ENCODE measurements at places on chromosomes 13 and 19.

GRCh38 chr13:66519259-66519658, 710.9 kb downstream of the PCDH9 start:
- no peak for DNase-seq

DNA sequence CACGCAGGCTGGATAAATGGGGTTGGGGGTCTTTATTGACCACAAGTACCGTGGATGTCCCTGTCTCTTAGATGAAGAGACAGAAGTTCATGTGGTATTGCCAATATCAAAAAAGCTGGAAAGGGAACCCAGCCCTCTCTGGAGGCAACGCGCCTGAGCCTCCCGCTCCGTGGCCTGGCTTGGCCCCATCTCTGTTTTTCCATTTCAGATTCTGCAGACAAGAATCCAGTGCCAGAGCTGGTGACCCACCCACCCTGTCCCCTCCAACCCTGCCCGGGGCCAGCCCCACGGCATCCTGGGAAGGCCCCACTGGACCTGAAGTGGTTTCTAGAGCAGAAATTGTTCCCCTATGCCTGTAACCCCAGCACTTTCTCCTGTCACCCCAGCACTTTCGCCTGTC, 57.7 kb downstream of the PTPRS start:
- no peak for DNase-seq

GRCh38 chr13:64709079-64709478, 2521.1 kb downstream of the PCDH9 start:
- no peak for DNase-seq

DNA sequence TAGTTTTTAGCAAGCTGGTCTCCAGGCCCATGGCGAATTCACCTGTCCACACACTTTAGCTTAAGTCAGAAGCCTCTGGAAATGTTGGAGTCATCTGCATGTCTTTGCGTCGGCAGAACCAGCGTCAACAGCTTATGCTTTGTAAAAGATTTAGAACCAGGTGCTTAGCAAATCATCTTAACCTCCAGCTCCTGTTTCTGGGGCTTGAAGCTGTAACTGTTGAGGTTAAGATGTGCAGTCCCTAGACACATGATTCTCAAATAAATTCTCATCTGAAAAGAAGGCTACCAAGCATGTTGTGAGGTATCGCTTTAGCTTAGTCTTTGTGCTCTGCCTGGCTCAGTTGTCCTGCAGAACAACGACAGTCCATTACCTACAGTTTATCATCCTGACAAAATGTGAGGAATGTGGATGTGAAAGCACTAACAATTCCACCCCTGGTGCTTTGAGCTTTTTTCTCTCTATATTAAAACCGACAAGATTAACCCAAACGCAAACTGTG, 4.4 kb downstream of the EFNB2 start:
- DNase-seq: no peak

GRCh38 chr19:40147693-40148347, 43.4 kb upstream of the MAP3K10 start:
- no peak for DNase-seq

DNA sequence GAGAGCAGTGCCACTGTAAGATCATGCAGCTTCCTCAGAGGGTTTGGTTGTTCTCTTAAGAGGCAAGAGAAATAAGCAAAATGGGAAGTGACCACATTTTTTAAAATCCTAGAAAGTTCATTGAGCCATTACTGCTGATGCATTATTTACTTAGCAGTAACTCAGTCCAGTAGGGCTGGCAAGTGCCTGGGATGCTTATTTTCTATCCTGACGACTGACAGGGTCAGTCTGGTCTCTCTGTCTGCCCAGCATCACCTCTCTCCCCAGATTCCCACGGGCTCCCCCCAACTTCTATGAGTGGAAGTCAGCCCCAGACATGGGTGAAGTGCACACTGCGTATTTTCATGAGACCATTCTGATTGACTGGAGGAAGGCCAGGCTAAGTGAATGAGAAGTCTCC, 10.4 kb downstream of the SHISA2 start:
- no peak for DNase-seq

- DNase-seq: no peak
Observed at GRCh38 chr19:31164791-31165251, 184.4 kb downstream of the TSHZ3 start.
